GM12892 (cell line): ENCODE measurements at places on chromosomes 16 and 17.

DNA sequence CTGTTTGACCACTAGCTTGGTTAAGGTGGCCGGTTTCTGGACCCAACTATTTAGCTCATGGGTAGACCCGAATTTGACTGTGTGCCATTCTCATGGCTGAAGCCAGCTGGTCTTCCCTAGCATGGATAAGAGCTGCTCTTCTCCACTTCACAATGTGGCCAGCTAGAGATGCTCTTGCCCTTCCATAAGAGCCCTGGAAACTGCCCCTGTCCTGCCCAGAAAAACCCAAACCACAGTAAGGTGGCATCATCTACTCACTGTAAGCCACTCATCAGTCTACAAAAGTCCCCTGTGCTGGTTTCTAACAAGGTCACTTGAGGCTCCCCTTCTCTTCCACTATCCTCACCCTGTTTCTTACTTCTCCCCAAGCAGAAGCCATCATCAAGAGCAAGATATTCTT, 165.1 kb downstream of the HS3ST2 start:
- no peak for DNase-seq

GRCh38 chr16:10280262-10281170, 98.3 kb upstream of the GRIN2A start:
- DNase-seq, result no peak

GRCh38 chr16:31568577-31569359, 41.1 kb downstream of the AHSP start:
- no peak for DNase-seq

DNA sequence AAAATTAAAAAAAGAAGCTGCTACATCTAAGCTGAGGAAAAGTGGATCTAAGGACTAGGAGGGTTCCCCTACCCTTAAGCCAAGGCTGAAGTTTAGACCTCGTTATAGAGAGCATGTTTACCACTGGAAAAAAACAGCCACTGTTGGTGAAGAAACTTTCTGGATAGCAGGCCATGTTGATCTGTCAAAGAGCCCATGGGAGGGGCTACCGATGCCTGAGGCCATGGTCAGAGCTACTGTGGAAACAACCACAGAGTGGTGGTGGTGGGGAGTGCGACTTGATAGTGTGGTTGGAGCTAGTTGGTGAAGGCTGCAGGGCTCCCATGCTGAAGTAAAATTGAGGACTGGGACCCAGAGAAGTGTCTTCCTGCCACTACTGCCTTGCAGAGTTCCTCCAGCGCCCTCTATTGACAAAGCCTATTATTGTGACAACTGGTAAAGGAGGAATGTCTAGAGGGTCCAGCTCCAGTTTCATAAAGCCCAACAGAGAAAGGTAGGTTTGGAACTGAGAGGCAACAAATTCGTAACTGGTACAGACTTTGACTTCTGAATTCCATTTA, 12.7 kb upstream of the FAM20A start:
- DNase-seq, result no peak

GRCh38 chr17:53227111-53227510, 595.6 kb upstream of the KIF2B start:
- no peak for DNase-seq
